ENCODE measurements at places on chromosomes 3 and 15.

DNA sequence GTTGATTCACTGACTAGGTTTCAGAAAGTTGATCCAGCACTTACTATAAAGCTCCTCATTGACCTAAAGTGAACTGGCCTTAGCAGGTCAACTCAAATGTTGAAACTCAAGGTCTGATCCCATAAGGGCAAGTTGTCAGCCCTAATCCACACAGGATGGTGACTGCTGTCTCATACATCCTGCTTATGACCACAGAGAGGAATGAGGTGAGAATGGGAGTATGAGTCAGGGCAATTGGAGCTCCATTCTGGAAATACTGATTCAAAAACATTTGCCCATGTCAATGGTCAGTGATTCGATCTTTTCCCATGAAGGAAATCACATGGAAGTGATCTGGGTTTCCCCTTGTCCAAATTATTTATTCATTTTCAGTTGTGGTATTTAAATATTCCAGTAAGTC, 78.7 kb downstream of the ZNF385D start:
- no peak for DNase-seq

- DNase-seq = no peak
Observed at GRCh38 chr3:32106929-32107362, 526 bp downstream of the GPD1L start.

DNA sequence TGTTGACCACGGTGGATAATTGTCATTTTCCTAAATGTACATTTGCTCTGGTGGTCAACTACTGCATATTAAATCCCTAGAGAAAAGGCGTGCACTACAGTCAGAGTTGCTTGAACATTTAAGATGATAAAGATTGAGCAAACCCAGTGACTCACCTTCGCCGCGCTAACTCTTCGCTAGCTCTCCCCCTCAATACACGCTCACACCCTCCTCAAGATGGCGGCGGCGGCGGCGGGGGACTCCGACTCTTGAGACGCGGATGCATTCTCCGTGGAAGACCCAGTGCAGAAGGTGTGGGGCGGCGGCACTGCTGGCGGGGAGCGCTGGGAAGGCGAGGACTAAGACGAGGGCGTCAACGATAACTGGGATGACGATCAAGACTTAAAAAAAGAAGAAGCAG, 79.8 kb upstream of the PFN2 start:
- DNase-seq = no peak

- no peak for DNase-seq
Observed at GRCh38 chr3:111278959-111279358, 207.3 kb downstream of the NECTIN3 start.

DNA sequence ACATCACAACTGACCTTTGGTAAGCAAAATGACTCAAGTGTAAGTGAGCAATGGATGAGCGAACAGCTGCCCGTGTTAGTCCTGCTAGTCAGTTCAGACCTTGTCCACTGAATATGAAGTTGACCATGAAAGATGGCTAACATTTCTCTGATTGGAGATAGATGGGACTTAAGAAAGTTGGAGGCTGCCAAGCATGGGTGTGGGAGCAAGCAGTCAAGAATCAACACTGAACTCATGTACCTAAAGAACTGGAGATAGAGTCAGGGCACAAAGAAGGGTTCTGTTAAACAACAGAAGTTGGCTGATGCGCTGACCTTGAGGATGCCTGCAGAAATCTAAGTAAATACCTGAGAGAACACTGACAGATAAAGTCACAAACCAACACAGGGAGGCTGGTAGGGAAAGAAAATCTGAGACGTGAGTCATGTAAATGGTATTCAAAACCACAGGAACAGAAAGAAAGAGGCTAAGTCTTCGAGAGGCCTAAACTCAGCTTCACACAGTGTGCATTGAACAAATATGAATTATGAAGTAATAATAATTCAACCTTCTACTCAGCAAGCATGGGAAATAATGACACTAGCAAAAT, 30.7 kb upstream of the ANPEP start:
- DNase-seq = no peak

GRCh38 chr3:178486903-178487302, 49.3 kb upstream of the KCNMB2 start:
- DNase-seq = no peak

- DNase-seq = no peak
Observed at GRCh38 chr3:192864941-192865340, 52.7 kb downstream of the MB21D2 start.

DNA sequence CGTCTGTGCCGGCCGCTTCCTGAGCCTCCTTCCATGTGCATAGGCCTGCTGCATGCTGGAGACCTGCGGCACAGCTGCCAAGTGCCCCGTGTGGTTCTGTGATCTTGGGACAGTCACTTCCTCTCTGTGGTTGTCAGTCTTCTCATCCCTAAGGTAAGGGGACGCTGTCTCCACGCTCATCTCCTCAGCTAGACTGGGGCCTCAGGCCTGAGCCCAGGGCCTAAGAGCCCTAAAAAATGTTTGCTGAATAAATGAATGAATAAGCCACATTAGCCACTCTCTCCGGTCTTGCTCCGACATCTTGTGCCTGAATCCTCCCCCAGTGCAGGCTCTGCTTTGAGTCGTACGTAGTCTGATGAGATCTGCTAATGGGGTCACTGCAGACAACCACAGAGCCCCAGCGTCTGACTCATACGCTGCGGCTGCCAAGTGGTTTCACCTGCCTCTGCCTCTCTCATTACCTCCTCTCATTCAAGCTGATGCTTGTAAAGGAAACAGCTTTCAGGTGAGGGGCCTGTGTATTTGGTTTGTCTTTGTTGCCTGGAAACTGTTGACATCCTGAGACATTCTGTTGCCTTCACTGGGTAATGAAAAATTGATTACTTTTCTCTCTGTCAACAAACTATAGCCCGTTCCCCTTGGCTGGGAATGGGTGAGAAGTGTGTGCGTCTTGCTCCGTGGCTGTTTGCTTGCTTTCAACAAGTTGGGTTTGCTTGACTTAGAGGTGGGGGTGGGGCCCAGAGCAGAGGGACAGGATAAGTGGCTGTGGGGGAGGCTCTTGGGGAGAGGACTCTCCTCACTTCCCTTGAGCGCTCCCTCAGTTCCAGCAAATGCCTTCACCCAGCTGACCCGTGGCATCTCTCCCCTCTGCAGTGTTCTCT, 15.9 kb downstream of the RPLP1 start:
- DNase-seq = peak; percentile 59

- no peak for DNase-seq
Observed at GRCh38 chr3:33441225-33441976, 1.2 kb upstream of the UBP1 start.

Measured in effector CD8-positive, alpha-beta T cell (primary cell).